ENCODE measurements at places on chromosomes 4 and X.

GRCh38 chr4:181259081-181259709 lies 984.0 kb upstream of the TENM3 start:
- DNase-seq, result no peak

DNA sequence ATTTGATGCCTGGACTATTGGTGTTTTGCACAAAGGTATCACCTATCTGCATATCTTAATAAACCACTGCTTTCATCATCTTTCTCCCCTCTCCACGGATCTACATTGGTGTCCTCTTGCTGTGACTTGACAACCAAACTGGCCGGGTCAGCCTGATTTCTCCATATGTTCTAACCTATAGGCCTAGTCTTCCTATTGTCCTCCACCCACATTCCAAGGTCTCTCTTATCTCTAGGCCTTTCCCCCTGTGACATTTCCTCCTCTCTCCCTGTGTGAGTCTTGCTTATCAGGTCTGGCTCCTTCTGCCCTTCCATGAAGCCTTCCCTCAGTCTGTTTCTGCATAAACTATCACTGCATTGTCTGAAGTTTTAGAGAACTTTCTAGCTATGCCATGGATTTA lies 33.7 kb downstream of the ARHGAP24 start:
- DNase-seq, result no peak

DNA sequence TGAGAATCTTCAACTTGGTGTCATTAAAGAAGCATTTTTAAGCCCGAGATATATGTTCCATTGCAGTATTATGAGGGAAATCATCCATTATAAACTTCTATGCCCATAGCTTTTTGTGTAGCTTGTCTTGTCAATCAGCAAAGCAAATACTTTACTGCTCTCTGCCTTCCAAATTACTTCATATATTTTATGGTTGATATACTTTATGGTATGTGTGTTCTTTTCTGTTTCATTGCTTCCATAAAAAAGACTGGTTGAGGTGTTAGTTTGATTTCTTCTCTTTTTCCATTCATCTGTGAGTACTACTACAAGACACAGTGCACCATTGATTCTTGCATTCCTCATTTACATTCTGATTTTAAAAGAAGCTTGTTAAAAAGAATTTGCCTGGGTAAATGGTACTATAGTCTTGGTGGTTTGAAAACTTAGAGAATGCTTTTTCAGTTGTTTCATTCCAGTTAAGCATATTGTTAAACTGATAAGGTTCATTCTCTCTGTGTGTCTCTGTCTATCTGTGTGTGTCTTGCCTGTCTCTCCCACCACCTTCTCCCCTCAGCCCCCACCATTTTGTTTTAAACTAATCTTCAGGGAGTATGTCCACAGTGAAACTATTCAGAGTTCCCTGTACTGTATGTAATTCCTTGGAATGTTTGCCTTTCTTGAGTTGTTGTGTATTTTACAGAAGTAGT lies 27.1 kb downstream of the STAG2 start:
- no peak for DNase-seq

DNA sequence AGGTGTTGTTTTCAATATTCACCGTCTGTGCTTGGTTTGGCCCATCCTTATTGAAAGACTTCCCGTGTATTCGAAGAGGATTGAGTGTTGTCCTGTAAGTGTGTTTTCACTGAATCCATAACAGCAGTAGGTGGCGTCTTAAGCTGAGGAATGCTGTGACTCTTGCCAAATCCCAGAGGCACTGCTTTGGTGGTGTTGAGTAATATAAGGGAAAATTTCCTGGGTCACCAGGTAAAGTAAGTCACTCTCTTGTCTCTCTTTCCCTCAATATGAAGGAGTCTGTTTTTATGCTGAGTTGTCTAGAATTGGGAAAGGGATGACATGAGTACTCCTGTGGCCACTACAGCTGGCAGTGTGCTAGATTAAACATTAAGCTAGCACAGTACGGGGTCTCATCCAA lies 146.7 kb upstream of the ZXDB start:
- no peak for DNase-seq

- no peak for DNase-seq
Observed at GRCh38 chrX:153731117-153731844, 6.6 kb downstream of the ABCD1 start.

GRCh38 chr4:61896634-61897033 lies 696.5 kb downstream of the ADGRL3 start:
- no peak for DNase-seq

GRCh38 chrX:1321674-1322073 lies 14.9 kb upstream of the IL3RA start:
- no peak for DNase-seq

DNA sequence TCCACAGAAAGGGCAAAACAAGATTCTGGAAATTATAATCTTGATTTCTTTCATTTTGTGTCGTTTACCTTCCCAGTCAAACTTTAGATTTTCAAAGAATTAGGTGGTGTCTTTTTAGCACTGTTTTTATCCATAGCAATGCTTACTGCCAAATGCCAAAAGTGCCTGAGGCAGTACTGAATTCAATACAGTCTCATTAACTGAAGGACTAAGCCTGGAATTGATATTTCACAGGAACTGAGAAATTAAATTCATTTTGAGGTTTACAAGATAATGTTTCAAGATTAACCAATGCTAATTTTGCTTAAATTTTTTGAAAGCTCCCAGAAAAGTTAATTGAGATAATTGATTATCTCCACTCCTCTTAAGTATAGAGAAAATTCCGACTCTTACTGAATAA lies 68.8 kb upstream of the ARHGAP24 start:
- DNase-seq, result no peak

GRCh38 chrX:119605464-119606279 lies 552 bp downstream of the NKRF start:
- DNase-seq, result peak; percentile 4

GRCh38 chr4:31100536-31100935 lies 380.4 kb downstream of the PCDH7 start:
- DNase-seq, result no peak

GRCh38 chr4:16684097-16684496 lies 214.3 kb downstream of the LDB2 start:
- no peak for DNase-seq

GRCh38 chr4:136742333-136742732 lies 790.0 kb downstream of the PCDH18 start:
- DNase-seq, result no peak

DNA sequence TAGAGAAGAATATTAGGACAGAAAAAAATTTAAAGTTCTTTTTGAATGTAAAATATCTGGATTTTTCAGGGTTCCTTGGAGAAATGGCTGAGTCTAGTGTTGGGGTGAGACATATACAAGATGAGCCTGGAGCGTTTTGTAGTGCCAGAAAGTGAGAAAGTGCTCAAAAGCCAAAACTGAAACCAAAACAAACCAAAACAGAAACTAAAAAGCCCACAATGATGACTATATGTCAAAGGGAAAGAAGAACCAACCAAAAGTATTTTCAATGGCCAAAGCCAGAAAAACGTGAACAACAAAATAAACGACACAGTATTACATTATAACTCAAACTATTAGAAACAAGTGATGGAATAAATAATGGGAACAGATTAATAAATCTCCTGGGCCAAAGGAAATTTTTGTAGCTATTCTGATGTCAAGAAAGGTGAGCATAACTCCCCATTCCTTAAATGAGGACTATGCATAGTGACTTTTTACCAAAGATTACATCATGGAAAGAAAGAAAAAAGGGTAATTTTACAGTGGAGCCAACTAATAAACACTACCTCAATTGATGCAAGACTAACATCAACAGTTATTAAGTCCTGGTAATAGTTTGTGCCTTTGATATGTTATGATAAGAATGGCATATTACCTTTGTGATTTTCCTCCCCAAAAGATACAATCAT lies 1137.6 kb downstream of the C4orf33 start:
- no peak for DNase-seq

GRCh38 chr4:169818063-169818679 lies 60.4 kb upstream of the HPF1 start:
- no peak for DNase-seq

DNA sequence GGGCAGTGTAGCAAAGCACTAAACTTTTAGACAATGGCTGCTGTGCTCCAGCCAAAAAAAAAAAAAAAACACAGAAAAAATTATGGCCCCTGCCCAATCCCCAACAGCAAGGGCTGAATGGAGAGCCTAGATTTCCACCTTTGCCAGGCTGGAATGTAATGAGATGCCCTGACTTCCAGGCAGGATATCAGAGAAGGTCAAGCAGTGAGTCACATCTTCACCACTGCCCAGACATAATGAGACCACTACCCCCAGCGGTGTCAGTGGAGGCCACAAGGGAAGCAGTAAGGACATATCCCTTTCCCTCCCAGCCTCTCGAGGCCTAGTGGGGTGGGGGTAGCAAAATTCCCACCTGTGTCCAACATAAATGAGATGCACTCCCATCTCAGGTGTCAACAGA lies 216.3 kb upstream of the LEF1 start:
- no peak for DNase-seq

GRCh38 chrX:101203761-101204351 lies 15.7 kb upstream of the DRP2 start:
- no peak for DNase-seq

DNA sequence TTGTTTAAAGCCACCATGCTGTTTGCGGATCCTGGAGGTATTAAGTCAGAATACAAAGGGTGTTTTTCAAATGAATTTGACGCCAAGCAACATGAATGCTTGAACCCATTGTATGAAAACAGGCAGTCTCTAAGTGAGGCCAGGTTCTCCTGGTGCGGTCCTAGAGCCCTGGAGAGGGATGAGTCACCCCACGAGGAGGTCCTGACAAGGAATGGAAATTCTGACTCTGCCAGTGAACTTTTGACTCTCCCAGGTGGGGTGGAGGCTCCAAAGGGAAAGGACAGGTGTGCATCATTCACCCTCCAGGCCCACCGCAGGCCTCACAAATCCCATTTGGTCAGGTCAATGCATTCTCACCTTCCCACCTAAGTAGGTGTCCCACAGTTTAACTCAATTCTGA lies 1.5 kb downstream of the TRIM2 start:
- DNase-seq, result no peak

- DNase-seq, result no peak
Observed at GRCh38 chr4:105329081-105329480, 144.8 kb downstream of the PPA2 start.

DNA sequence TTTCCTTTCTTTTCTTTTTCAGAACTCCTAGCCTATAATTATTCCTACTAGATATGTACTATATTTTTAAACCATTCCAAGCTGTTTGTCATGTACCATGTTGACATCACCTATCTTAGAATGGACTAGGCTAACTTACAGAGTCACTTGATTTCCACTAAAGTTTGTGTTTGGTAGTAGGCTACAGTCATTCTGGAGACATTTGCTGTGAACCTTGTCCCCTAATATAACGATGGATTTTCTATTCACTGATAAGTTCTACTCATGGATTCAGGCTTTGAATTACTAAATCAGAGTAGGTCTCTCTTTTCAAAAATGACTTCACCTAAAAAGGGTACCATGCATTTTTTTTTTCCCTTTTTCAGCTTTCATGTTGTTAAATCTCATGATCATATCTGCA lies 93.4 kb downstream of the PHEX start:
- no peak for DNase-seq

DNA sequence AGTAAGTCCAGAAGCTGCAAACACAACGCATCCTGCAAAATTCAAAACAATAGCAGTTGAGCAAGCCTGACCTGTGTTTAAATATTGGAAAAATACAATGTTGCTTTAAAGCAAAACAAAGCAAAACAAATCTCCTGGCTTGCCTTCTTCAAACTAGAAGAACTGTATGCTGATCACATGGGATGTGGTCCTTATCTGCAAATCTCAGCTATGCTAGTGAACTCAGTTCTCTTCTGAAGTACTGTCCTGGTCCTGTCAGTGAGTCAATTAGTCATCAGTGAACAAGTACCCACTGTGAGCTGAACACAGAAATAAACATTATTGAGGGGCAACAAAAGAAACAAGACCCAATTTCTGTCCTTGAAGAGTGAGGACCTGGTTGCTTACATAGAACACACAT lies 522.5 kb downstream of the SMARCA1 start:
- no peak for DNase-seq

DNA sequence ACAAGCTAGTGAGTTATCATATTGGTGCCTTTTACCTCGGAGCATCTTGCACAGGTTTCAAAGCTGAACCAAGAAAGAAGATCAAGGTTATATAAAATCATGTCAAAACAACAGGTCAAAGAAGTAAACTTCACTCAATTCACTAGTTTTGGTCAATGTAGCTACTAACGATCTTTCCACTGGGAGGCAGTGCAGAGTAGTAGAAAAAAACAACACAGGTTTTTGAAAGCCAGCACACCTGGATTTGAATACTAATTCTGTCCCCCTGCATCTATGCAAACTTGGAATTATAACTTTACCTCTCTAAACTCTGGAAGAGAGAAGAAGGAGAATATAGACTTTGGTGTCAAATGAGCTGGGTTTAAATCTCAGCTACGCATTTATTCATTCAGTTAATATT lies 266.1 kb downstream of the GRIA3 start:
- DNase-seq, result no peak

- DNase-seq, result no peak
Observed at GRCh38 chrX:106874075-106874474, 29.1 kb downstream of the RIPPLY1 start.

- DNase-seq, result no peak
Observed at GRCh38 chr4:108172231-108172752, 3.6 kb upstream of the LEF1 start.

- no peak for DNase-seq
Observed at GRCh38 chrX:74383611-74384010, 37.7 kb upstream of the SLC16A2 start.

DNA sequence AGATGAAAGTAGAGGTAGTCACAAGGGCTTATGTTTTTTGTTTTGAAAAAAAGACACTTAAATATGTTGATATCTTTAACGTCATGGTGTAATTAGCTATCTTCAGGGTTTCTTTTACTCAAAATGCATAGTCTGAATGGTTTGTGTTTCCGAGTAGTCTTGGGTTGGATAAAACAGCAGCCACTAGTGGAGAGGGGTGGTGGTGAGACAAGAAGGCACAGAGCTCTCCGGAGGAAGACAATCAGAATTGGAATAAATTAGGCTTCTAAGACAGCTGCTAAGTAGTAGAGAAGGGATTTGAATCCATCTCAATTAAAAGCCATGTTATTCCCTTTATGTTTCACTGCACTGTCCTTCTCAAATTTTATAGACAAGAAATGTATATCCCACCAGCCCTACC lies 240.4 kb upstream of the VEGFC start:
- DNase-seq, result no peak
